Left lobe of liver (tissue), 2 donors: ENCODE measurements at places on chromosomes 16 and 17. TPM values are rescaled to one million over a fixed set of nuclear protein-coding genes. Genes with fewer than 3 reads are reported as not detected.
A peak's percentile ranks its signal among the peaks of the same experiment; 100 is the strongest.

DNA sequence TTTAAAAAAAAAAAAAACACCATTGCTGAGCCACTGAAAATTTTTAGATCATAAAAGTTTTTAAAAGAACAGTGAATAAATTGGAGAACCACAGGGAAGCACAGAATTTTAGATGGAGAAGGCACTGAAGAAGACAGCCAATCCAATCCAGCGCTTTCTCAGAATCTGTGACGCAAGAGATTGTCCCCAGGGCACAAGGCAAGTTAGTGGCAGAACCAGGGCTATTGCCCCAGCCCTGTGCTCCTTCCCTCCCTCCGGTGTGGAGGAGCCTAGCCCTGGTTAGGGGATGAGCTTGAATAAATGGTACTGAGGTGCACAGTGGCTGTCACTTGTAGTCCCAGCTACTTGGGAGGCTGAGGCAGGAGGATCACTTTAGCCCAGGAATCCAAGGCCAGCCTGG is 108.3 kb downstream of the ZNF423 start:
- no peak for DNase-seq

CCL7 gene
- total RNA-seq: not detected

GRCh38 chr17:79539944-79540705 is 70.7 kb downstream of the RBFOX3 start:
- DNase-seq: no peak

- DNase-seq: no peak
Measured at GRCh38 chr16:58425756-58426494, 33.7 kb downstream of the GINS3 start.

DNA sequence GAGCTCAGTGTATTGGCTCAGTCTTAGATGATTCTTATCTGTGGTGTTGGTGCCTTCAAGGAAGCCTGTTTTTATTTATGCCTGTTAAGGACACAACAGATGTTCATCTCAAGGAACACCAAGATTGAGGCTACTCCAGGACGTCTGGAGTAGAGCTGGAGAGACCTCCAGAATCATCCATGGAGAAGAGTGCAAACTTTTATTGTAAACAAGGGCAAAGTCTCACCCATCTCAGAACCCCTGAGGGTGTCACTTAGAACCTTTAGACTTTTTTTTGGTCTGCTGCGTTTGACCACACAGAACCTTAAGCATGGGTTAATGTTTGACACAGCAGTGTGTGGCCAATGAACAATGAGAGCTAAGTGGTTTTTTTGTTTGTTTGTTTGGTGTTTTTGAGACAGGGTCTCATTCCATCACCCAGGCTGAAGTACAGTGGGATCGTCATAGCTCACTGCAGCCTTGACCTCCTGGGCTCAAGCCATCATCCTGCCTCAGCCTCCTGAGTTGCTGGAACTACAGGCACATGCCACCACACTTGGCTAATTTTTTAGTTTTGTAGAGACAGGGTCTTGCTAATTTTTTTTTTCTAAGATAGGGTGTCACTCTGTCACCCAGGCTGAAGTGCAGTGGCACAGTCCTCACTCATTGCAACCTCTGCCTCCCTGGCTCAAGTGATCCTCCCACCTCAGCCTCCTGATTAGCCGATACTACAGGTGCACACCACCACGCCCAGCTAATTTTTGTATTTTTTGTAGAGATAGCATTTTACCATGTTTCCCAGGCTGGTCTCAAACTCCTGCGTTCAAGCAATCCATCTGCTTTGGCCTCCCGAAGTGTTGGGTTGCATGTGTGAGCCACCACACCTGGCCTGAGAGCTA is 16.3 kb downstream of the SLC47A1 start:
- peak; percentile 81 for DNase-seq

DNA sequence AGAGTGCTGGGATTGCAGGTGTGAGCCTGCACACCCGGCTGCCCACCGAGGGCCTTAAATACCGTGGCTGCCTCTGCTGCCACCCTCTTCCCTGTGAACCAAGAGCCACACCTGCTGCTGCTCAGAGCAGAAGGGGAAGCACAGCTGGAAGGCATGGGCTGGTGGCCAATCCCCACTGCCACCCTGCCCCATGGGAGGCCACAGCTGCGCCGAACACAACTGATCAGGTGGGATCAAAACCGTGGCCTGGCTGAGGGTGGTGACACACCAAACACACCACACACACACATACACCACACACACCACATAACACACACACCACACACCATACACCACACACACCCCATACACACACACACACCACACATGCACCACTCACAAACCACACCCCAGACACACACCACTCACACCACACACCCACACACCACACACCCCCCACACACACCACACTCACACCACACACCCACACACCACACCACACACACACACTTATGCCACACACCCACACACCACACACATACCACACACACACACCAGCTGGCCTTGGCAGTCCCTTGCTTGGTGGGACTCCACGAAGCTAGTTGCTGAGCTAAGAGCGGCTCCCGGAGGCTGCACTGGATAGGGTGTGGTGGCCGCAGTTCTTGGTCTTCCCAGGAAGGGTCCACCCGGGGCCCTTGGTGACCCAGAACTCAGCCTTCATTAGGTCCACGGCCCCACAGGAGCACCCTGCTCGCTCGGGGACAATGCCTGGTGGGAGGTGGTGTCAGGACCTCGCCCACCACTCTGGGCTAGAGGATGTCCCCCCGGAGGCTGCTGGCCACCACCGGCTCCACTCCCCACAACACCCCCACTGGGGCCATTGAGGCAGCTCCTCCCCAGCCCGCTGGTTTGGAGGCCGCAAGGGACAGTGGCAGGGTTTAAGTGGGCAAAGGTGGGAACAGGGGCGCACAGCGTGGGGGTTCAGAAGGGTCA is 14.9 kb downstream of the CEP131 start:
- no peak for DNase-seq

GRCh38 chr17:49362723-49363117 is 670 bp upstream of the ZNF652 start:
- DNase-seq: no peak

DNA sequence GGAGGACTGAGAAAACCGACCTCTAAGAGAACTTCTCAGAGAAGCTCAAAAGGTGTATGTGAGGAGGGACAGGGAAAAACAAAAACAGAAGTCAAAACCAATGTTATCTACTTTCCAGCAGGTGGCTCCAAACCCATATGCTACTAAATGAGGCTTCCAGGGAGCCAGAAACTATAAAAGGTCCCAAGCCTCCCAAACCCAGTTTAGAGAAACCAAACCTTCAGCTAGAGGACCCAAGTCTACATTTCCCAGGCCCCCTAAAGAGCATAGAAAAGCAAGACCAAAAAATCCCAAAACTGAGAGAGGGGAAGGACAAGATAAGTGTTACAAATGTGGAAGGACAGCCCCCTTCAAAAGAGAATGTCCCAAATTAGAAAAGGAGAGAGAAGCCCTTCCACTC is 3.7 kb downstream of the HPR start:
- DNase-seq: no peak

GRCh38 chr16:20904507-20905081 is 4.0 kb downstream of the LYRM1 start:
- DNase-seq: no peak

DNA sequence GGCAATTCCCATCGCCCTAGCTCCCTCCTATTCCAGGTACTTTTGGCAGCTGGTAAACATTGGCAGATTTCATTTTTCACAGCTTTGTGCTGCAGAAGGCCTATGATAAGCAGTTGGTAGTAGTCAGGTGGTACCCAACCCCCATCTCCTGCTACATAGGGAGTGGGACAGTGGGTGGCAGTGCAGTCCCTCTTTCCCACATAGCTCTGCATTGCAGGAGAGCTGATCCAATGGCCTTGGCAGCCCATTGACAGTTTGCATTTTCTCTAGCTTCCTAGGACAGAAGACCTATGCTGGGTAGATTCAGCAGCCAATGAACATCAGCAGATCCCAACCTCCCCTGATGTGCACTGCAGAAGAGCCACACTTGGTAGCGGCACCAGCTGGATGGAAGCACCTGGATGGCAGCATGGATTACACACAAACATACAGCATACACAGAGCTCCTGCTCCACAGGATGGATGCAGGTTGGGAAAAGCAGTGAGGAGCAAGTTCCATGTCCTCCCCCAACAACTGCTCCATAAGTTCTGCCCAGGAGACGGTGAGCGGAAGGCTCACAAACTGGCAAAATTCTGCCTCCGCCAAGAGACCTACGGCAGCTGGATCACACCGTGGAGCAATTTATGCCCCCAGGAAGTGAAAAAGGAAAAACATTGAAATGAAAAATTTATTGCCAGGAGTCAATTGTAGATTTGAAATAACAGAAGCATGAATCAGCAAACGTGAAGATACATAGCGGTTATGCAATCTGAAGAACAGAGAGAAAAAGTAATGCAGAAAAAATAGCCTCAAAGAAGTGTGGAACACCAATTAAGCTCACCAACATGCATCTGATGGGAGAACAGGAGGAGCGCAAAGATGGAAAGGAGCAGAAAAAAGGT is 95.7 kb downstream of the CACNG1 start:
- no peak for DNase-seq

ARHGAP23 gene
- 3.3 TPM for total RNA-seq

DNA sequence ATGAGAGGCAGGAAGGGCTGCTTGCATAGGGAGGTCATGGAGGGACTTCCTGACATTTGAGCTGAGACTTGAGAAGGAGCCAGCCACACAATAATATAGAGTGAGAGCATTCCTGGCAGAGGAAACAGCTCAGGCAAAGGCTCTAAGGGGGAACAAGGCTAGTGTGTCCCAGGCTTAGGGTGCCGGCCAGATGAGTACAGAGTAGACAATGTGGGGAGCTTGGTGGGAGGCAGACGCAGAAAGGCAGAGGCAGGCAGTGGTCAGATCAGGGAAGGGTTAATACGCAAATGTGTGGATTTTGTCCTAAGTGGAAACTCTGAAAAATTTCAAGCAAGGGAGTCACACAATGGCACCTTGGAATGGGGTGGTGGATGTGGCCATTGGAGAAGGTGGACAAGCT is 31.3 kb downstream of the CD300LB start:
- peak; percentile 22 for DNase-seq

GLOD4 gene
- 35.4 TPM for total RNA-seq

DNA sequence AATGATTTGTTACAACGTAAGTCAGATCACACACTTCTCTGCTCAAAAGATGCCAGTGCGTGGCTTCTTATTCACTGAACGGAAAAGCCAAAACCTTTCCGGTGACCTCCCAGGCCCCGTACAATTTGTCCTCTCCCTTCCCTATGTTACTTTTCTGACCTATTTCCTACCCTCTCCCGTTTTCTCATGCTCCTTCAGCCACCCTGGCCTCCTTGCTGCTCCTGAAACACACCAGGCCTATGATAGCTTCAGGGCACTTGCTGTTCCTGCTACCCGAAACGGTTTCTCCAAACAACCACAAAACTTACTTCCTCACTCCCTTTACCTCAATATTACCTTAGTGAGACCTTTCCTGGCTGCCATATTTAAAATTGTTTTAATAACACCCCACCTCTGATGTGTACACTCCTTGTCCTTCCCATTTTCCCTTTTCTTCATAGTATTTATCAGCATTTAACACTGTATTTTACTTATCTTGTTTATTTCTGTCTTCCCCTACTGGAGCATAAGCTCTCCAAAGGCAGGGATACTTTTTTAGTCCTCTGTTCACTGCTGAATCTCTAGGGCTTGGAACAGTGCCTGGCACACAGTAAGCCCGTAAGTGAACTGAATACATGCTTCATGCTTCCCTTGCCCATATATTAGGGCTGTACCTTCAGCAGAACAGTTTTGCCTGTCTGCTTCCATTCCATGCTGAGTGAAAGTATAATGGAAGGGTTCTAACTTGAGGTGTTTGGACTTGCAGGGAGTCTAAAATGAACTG is 10.9 kb upstream of the ARL2BP start:
- no peak for DNase-seq

DNA sequence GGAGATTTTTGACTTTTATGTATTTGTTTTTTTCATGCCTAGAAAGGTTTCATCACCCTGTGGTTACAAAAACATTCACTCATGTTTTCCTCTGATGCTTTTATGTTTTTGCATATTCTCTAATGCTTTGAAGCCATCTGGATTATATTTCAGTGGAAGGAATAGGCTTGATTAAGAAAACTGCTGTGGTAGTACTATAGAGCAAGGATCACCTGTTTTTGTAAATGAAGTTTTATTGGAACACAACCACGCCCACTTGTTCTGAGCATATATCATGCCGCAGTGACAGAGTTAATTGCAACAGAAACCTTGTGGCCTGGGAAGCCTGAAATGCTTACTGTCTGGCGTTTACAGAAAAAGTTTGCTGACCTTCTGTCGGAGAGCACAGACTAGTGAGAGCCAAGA is 11.5 kb downstream of the COX10 start:
- DNase-seq: no peak

PRSS22 gene
- 0.70 TPM for total RNA-seq

SPATA22 gene
- total RNA-seq: not detected

DNA sequence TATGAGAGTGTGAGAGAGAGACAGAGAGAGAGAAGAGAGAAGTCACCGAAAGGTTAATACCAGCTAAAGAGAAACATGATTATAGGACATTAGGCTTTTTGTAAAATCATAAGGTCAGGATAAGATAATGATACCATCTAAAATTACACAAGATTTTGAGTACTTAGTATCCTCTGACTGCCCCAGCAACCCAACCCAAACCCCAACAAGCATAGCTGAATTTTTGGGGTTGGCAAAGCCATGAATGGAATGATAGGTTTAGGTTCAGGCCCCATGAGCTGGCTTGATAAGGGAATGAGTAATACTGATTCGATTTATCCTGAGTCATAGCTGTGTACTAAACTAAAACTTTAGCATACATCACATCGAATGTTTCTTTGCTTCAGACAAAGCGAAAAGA is 259.5 kb downstream of the IRX3 start:
- no peak for DNase-seq

DNA sequence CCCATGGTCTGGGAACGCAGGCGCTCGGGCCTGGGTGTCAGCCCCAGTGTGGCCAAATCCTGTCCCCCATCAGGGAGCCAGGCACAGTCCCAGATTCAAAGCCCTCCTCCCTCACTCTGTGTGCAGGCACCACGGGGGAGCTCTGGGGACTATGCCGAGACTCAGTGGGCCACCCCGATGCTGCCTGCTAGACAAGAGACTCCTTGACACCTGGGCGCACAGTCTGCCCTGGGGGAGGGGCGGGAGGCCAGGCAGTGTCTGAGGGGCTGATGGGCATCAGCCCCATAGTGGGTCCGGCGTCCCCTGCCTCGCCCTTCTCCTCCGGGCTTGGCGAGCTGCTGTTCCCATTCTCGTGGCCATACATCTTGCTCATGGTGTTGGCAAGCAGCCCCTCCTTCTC is 8.5 kb upstream of the CD79B start:
- no peak for DNase-seq

HS3ST3B1 gene
- total RNA-seq: 39.8 TPM

POLR3E gene
- total RNA-seq: 26.1 TPM

PLK1 gene
- 1.0 TPM for total RNA-seq

DNA sequence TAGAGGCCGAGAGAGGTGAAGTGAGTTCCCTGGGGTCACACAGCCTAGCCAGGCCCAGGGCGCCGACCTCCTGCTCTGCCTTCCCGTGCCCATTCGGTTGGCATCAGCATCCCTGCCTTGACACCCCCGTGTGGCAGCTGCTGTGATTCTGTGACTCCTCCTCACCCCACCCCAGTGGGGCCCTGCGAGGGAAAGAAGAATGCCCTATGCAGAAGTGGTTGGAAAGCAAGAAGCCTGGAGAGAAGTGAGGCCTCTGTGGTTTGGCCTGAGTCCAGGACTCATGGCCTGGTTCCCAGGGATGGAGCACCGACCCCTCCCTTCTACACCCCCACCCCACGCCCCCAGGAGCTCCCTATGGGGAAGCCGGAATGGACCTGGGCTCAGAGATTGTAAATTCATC is 296.2 kb downstream of the SEC14L1 start:
- DNase-seq: no peak
